Activated naive CD8-positive, alpha-beta T cell treated with anti-CD3 and anti-CD28 coated beads for 36 hours (primary cell): ENCODE measurements at places on chromosomes 12 and 14.

DNA sequence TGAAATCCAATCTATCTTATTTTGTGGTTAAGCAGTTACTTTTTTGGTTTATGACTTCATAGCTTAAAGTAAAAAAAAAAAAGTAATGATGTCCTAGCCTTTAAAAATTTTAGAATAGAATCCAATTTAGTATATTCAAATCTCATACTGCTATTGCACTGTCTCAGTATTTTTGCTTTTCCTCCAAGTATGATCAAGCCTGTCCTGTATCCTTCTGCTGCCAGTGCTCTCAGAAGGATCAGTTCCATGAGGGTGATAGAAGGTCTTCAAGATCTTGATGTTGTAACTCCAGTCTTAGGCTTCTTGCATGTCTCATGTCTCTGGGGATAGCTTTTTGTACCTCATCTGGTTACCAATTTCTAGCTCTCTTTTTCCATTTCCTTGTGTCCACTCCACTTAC is 324.2 kb upstream of the FAR2 start:
- H3K27ac ChIP-seq: no peak overlapping the region
- DNase-seq: no peak

- H3K27me3 ChIP-seq: no peaks in the 10 kb centered on the region
- peak; percentile 85 for DNase-seq
- peaks cover 36% of the 10 kb centered on the region for H3K4me1 ChIP-seq
- peaks cover 9% of the 10 kb centered on the region for H3K36me3 ChIP-seq
- H3K27ac ChIP-seq: peak within 1 kb of the TSS; percentile 81
These were observed at the start of gene PPP2R5C for GRCh38 chr14:101761032-101761880. PPP2R5C (plus strand) TSS chr14:101761709; CDS start chr14:101761894, 185 bp downstream.

- H3K27ac ChIP-seq: no peak overlapping the region
- DNase-seq: no peak
- H3K4me3 ChIP-seq: no peak overlapping the region
- H3K36me3 ChIP-seq: no peaks in the 10 kb centered on the region
- no peaks in the 10 kb centered on the region for H3K4me1 ChIP-seq
- peaks cover 8% of the 10 kb centered on the region for H3K27me3 ChIP-seq
These were observed 111.1 kb downstream of the SMOC1 start for GRCh38 chr14:69990323-69990722.

GRCh38 chr14:96894966-96895365 is 97.8 kb downstream of the VRK1 start:
- no peaks in the 10 kb centered on the region for H3K27me3 ChIP-seq
- DNase-seq: no peak
- H3K36me3 ChIP-seq: peaks cover 13% of the 10 kb centered on the region
- peaks cover 14% of the 10 kb centered on the region for H3K4me1 ChIP-seq

DNA sequence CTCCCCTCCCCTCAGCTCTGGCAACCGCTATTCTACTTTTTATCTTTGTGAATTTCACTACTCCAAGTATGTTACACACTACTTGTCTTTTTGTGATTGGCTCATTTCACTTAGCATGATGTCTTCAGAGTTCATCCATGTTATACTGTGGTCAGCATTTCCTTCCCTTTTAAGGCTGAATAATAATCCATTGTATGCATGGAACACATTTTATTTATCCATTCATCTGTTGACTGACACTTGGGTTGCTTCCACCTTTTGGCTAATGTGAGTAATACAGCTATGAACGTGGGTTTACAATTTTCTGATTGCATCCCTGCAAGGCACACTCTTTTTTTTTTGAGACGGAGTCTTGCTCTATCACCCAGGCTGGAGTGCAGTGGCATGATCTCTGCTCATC is 53.0 kb upstream of the FUT8 start:
- H3K36me3 ChIP-seq: peaks cover 53% of the 10 kb centered on the region
- no peak for DNase-seq
- H3K4me3 ChIP-seq: no peak overlapping the region
- H3K27ac ChIP-seq: no peak overlapping the region

- H3K27me3 ChIP-seq: peaks cover 4% of the 10 kb centered on the region
- H3K4me1 ChIP-seq: no peaks in the 10 kb centered on the region
- no peak overlapping the region for H3K27ac ChIP-seq
- H3K4me3 ChIP-seq: no peak overlapping the region
- DNase-seq: no peak
These were observed 23.3 kb downstream of the AHNAK2 start for GRCh38 chr14:104954746-104955395.

DNA sequence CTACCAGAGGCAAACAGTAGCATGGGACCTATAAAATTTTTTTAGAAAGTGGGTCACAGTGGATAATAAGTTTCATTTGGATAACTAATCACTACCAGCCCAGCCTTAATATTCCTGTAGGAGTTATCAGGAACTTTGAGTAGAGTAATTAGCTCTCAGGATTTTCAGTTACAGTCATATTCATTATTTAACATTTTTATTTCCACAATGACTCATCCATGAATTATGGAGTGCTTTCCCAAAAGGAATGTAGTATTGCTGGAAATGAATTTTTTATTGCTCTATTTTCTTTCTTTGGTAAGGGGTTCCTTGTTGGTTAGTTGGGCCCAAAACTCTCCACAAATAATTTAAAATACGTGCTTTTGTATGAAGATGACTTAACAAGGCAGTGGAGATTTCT is 53.7 kb downstream of the ERC1 start:
- DNase-seq: no peak
- no peaks in the 10 kb centered on the region for H3K27me3 ChIP-seq
- H3K4me3 ChIP-seq: no peak overlapping the region

DNA sequence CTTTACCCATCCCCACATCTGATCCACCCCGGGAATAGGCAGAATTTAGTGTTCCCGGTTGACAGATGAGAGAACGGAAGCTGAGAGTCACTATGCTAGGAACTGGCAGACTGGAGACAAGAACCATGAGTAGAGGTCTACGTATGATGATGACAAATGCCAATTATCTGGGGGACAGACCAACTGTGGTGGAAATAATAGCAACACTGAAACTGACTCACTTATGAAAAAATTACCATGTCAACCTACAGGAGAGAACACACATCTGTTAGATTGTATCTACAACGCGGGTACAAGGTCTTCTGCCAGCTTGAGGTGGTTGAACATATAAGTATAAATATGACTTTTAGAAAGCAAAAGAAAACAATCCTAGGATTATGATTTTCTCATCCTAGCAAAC is 15.4 kb upstream of the SELPLG start:
- peaks cover 29% of the 10 kb centered on the region for H3K36me3 ChIP-seq
- H3K27me3 ChIP-seq: no peaks in the 10 kb centered on the region
- no peak for DNase-seq
- no peak overlapping the region for H3K27ac ChIP-seq
- H3K4me3 ChIP-seq: no peak overlapping the region

DNA sequence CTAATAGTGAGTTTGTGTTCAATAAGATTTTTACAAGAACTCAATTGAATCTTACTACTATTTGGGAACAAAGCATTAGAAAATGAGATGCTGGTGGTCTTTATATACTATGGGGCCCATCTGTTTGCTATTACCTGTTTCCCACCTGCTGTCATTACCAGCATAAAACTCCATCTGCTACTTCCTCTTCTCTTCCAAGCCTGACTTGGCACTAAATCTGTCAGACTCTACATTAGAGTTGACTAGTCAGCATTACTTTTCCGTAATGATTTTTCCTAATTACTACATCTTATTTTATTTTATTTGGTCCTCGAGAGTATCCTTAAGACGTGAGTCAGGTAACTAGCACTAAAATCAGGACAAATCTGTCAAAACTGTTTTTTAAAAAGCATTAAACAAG is 68.1 kb upstream of the KRR1 start:
- H3K36me3 ChIP-seq: no peaks in the 10 kb centered on the region
- DNase-seq: no peak
- no peak overlapping the region for H3K4me3 ChIP-seq

DNA sequence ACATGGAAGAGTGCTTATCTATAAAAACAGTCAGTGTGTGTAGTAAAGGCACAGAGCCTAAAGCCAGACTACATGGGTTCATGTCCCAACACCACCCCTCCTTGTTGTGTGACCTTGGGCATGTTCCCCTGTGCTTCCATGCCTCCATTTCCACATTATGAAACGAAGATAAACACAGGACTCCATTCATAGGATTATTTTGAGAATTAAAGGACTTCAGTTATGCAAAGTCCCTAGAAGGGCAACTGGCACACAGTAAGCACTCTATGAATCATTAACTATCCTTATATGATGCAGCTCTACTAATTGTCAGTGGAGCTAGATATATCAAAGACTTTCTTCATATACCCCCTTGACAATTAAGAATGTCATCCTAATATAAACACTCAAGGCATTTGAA is 17.8 kb downstream of the IFNG-AS1 start:
- H3K4me3 ChIP-seq: no peak overlapping the region
- H3K4me1 ChIP-seq: peaks cover under 1% of the 10 kb centered on the region
- no peaks in the 10 kb centered on the region for H3K36me3 ChIP-seq
- no peak for DNase-seq

DNA sequence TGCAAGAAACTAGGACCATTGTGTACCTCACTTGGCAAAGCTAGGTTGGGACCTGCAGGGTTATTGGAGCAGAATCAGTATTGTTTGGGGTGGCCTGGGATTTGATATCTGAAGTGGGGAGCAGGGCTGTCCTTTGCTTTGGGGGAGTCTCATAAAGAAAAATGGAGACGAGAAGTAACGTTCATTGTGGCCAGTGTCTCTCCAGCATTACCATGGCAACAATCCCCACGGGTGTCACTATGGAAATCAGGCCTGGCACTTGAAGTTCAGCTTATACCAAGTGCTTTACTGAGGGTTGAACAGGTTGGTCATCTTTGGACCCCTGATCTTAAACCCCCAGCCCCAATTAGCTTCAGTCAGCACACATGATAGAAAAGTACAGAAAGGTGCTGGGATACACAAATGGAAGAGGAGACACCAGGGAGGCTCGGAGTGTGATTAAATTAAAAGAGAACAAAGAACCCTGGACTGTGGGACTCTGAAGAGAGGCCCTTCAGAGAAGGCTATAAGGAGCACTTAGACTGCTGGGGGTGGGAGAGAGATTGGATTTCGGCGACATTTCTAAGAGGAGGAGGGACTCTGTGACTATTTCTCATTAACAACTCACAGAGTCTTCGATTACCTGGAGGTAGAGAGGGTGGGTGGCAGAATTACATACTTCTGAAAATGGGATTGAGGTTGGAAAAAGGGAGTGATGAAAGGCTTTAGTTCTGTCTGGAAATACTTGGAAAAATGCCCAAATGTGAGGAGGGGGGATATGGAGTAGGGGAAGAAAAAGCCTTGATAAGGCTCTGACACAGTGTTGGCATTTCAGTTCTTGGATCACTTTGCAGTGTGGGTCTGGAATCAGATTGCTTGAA is 3.7 kb downstream of the KIF5A start:
- H3K27ac ChIP-seq: no peak overlapping the region
- H3K4me1 ChIP-seq: peaks cover 12% of the 10 kb centered on the region
- no peak overlapping the region for H3K4me3 ChIP-seq
- H3K27me3 ChIP-seq: peaks cover 4% of the 10 kb centered on the region

- no peaks in the 10 kb centered on the region for H3K27me3 ChIP-seq
- H3K4me1 ChIP-seq: peaks cover 6% of the 10 kb centered on the region
- peaks cover 33% of the 10 kb centered on the region for H3K36me3 ChIP-seq
- no peak for DNase-seq
- H3K27ac ChIP-seq: no peak overlapping the region
These were observed 96.1 kb downstream of the RBM19 start for GRCh38 chr12:113870035-113870434.

DNA sequence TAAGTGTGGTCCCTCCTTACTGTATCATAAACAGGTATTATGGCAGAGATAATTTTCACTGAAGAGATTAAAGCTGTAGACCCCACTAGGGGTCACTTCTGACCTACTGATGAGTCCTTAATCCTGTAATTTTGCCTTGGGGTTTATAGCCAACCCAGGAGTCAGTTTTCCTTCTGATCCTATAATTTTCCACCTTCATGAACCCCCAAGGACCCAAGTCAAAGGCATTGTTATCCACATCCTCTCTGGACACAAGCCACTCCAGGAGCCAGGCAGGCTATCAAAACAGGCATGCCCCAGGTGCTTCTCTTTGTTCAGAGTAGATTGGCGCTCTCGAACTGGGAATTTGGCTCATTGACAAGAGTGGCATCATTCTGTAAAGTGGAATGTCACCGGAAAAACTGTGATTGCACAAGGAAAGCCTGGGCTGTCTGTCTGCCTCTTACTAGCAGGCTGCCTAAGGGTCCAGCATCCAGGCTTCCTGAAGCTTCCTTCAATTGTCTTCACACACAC is 1523.2 kb upstream of the FLRT2 start:
- H3K27me3 ChIP-seq: no peaks in the 10 kb centered on the region
- H3K4me1 ChIP-seq: no peaks in the 10 kb centered on the region
- no peak for DNase-seq

GRCh38 chr14:78425330-78425729 is 255.2 kb downstream of the NRXN3 start:
- H3K27ac ChIP-seq: no peak overlapping the region
- H3K4me1 ChIP-seq: no peaks in the 10 kb centered on the region
- DNase-seq: no peak

DNA sequence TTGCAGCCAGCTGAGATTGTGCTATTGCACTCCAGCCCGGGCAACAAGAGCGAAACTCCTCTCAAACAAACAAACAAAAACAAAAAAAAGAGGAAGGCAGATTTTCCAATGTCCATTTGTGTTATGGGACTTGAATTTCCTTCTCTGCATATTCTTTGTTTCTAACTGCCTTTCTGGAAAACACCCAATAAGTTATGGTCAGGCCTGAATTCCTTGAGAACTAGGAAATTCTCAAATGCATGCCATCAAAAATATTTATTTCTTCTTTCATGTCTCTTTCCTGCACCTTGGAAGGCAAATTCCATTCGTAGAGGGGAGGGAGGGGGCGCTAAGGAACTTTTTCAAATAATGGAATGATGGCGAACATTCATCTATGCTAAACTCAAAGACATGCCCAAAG is 117.6 kb upstream of the TMCC3 start:
- peaks cover 35% of the 10 kb centered on the region for H3K27me3 ChIP-seq
- no peaks in the 10 kb centered on the region for H3K36me3 ChIP-seq
- no peak overlapping the region for H3K4me3 ChIP-seq
- no peak overlapping the region for H3K27ac ChIP-seq
- DNase-seq: no peak
- H3K4me1 ChIP-seq: peaks cover 5% of the 10 kb centered on the region

DNA sequence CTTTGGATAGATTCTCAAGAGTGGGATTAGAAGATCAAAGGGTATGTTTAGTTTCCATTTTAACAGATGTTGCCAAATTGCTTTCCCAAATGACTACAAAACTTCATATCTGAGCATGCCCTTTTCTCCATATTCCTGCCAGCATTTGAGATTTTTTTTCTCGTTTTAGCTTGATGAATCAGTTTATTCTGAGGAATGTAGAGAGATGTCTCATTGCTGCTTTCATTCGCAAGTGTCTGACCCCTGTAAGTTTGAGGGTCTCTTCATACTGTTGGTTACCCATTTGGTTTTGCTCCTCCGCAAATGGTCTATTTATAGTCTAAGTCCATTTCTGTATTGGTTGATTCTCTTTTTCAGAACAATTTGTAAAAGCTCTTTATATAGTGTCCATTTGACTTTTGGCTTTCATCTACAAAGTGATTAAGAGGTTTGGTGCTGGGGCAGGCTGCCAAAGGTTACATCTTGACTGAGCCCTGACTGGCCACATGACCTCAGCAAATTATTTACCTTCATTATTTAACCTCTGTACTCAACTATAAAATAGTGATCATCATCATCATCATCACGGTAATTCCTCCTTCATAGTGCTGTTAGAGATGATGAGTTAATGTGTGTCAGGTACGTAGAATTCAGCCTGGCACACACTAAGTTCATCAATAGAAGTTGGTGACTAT is 33.6 kb downstream of the HCAR2 start:
- H3K27ac ChIP-seq: no peak overlapping the region
- H3K36me3 ChIP-seq: no peaks in the 10 kb centered on the region
- no peak overlapping the region for H3K4me3 ChIP-seq
- H3K4me1 ChIP-seq: no peaks in the 10 kb centered on the region
- no peak for DNase-seq

GRCh38 chr12:807041-807735 is 54.8 kb downstream of the WNK1 start:
- H3K36me3 ChIP-seq: peaks cover 10% of the 10 kb centered on the region
- H3K27ac ChIP-seq: peak overlapping the region; percentile 69
- H3K27me3 ChIP-seq: no peaks in the 10 kb centered on the region
- no peak for DNase-seq
